ENCODE measurements at places on chromosomes 5 and 9.

DNA sequence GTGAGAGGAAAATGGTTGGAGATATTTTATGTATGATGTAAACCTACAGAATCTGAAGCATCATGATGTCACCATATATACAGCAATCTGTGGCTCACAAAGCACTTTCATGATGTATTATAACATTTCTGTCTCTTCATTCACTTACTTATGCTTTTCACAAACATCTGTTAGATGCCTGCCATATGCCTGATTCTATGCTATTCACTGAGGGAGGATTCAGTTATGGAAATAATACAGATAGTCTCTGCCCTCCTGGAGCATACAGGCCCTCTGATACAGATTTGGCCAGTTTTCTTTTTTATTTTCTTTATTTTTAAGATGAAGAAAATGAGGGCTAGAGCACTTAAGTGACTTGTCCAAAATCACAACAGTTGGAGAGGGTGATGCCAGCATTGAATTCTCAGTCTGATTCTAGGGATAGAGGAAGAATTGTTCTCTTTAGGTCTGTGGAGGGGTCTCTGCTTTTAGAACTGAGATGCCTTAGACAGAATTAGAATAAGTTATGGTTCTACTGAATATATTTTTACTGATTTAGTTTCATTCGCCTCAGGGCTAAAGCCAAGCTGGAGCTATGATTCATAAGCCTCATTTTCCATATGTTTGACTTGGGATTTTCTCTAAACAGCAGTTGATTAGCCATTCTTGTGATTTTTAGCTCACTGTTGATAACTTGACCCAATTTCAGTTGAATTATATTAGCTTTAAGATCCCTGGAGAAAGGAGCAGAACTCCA is 636.4 kb downstream of the PRELID2 start:
- no peak for DNase-seq

- no peak for DNase-seq
Observed at GRCh38 chr5:14155075-14155474, 11.9 kb downstream of the TRIO start.

DNA sequence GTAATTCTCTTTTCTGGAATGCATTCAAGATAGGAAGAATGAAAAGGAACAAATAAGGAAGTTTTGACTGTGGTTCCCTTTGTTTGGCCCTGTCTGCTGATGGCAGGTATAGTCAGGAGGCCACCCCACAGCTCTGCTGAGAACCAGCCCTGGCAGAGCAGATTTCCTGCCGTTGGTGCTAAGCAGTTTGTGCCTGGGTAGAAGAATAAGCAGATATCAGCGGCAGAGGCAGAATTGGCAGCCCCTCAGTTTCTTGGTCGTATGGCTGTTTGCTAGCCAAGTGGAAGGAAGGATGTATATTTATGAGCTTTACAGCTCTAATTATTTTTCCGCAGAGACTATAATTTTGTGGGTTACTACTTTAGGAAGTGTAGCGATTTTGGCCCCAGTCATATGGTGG is 310.2 kb upstream of the RFX3 start:
- no peak for DNase-seq

DNA sequence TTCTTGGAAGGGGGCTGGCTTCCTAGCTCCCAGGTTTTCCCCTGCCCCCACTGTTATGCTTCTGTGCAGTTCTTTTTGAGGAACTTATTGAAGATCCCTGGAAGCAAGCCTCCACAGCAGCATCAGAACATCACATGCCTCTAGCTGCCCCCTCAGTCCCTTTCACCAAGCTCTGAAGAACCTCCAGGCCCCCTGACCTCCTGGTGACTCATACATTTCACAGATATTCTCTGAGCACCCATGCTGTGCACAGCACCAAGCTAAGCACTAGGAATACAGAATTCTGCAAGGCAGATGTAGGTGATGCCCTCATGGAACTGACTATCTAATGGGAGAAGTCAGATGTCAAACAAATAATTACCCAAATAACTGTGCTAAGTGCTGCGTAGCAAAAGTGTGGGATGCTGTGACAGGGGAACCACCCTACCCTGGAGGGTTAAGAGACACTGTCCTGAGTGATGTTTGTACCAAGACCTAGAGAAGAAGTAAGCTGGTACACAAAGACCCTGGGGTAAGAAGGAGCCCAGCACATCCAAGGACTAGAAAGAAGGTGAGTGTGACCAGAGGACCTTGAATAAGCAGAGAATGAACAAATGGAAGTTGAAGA is 213.7 kb upstream of the NR4A3 start:
- no peak for DNase-seq

DNA sequence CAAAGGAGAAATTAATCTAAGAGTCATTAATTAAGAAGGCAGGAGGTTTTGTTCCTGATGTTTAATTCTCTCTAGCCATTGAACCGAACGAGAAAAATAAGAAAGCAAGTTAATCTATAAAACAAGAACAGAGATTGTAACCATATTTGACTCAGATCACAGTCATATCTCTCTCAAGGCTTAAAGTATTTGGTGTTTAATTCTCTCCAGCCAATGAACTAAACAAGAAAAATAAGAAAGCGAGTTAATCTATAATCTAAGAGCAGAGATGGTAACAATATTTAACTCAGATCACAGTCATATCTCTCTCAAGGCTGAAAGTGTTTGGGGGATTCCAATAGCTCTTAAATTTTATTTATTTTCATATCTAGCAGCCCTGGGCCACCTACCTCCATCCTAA is 74.4 kb upstream of the SHISAL2B start:
- no peak for DNase-seq

- DNase-seq, result no peak
Observed at GRCh38 chr9:129334105-129334935, 156.3 kb upstream of the IER5L start.

- peak; percentile 69 for DNase-seq
Observed at GRCh38 chr5:55903121-55903701, 52.1 kb downstream of the IL31RA start.

DNA sequence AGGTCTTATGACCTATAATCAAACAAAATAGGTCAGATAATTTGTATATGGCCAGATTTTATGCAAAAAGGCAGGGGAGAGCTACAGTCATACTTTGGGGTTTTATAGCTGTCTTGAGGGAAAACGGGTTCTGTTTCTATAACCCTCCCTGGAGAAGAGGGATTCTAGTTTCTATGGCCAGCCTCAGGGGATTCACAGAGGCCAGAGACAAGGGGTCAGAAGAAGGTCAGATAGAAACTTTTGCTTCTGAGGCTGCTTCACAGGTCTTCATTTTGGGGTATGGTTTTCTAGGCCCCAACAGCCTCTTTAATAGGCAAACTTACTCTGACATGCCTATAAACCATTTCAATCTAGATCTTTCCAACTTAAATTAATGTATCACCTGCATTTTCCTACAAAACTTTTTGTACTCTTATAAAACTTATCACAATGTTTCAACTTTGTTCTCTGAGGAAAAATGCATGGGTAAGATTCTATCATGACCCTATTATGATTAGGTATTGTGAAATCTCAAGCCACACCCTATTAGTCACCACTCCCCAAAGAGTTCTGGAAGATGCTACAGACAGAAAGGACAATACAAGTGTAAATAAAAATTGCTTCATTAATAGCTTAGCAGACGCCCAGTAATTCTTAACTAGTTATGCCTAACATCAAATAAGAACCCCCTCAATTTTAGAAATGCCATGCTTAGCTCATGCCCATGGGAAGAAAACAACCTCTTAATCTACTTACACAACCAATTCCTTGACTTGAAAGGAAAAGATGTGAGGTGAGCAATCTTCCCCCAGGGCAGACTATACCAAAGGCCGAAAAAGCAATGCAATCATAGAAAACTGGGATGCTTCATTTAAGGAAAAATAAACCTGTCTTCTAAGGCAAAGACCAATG is 396.6 kb downstream of the TLR4 start:
- no peak for DNase-seq

- DNase-seq, result no peak
Observed at GRCh38 chr5:77635067-77635916, 3.2 kb downstream of the OTP start.

- peak; percentile 67 for DNase-seq
Observed at GRCh38 chr9:134065612-134066419, 2.0 kb downstream of the BRD3 start.

DNA sequence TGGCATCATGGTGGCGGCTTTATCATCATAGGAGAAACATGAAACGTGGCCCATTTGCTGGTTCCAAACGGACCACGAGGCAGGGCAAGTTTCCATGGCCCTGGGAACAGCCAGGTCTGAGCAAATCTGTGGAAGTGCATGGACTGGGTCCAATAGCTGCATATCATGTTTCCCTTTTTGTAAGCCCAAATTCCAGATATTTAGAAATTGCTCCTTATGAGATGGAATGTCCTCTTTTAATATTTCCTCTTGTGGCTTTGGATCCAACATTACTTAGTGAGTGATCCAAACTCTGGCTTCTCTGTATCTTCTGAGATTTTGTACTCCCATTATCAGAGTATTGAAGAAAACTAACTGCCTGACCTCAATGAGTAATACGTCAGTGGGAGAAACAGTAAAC is 79.8 kb upstream of the FBXL7 start:
- DNase-seq, result no peak

- no peak for DNase-seq
Observed at GRCh38 chr9:9919174-9919775, 693.5 kb downstream of the PTPRD start.

- no peak for DNase-seq
Observed at GRCh38 chr5:60611099-60611740, 88.7 kb downstream of the DEPDC1B start.

DNA sequence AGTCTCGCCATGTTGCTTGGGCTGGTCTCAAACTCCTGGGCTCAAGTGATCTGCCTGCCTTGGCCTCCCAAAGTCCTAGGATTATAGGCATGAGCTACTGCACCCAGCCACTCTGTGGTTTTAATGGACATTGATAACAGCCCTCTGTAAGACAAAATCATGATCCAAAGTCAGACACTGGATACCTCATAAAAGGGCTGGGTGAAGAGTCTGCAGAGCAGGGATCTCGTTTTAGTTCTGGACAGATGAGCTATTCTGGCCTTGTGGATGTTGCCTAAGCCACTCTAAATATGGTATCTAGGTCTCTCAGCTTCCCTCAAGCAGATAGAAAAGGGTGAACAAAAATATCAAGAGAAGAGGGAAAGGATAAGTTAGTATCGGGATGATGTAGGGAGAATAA is 133.4 kb upstream of the OSMR start:
- DNase-seq, result no peak

GRCh38 chr9:87464110-87464991 is 33.3 kb upstream of the DAPK1 start:
- DNase-seq, result no peak

GRCh38 chr5:119055294-119055693 is 15.6 kb upstream of the DMXL1 start:
- DNase-seq, result no peak

- DNase-seq, result peak; percentile 48
Observed at GRCh38 chr5:94968507-94969095, 316.3 kb downstream of the MCTP1 start.

DNA sequence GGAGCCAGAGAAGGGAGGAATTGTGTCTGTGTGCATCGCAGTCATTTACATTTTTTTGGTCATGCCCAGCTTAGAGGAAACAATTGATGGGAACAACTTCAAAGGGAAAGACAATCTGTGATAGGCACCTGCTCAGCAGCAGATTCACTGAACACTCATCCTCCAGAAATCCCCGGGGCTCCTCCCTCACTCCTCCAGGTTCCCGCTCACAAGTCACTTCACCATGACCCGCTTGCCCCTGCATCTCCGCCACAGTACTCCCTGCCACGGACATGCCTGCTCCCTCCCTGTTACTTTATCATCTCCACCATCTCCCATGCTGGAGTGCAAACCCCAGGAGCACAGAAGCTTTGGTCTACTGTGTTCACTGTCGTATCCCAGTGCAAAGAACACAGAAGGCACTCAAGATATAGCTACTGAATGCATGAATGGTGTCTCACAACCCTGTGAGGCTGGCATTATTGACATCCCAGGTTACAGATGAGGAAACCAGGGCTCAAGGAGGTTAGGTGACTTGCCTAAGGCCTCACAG is 16.2 kb downstream of the LHX6 start:
- no peak for DNase-seq

DNA sequence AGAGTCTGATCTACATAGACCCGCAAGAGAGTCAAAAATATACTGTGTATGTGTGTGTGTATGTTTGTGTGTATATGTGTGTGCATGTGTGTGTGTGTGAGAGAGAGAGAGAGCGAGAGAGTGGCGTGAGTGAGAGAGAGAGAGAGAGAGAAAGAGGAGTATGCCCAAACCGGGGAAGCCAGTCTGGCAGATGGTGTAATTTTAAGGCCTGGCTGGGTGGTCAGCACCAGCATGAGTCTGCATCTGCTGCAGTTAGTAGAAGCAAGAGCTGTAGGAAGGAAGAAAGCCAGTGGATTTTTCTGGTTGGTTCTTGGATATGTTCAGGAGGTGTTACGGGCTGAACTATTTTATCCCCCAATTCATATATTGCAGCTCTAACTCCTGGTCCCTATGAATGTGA is 75.2 kb downstream of the ACTBL2 start:
- DNase-seq, result no peak

DNA sequence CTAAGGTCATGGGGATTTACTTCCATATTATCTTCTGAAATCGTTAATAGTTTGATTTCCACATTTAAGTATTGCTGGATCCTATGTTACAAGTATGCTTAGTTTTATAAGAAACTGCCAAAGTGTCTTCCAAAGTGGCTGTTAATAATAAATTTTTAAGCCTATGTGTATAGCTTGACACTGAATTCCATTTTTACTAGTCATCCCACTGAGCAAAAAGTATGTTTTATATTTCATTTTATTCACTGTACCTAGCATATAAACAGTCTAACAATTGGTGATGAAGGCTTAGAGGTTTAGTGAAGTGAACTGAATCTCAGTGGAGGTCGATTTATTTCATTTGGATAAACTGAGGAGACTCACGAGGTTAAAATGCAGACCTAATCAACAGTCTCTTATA is 174.6 kb downstream of the ADAMTS6 start:
- no peak for DNase-seq

DNA sequence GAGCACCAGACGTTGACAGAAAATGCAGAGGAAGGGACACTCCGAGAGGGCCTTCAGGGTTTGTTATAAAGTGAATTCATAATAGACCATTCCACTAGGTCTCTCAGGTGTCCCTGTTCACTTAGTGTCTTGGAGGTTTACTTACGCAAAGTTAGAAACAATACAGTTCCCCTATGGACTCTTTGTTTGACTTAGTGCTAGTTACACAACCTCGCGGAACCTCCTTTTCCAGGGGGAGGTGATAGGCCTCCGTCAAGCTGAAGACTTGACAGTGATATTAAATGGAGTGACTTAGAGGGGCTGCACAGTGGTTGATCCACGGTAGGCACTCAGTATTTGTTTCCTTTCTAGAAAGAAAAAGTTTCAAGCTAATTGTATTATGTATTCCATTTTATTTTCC is 1.3 kb downstream of the CCT5 start:
- DNase-seq, result no peak

Measured in CD4-positive, alpha-beta T cell treated with Interleukin-21 for 1 hour (primary cell).